Naive thymus-derived CD4-positive, alpha-beta T cell (primary cell): ENCODE measurements at places on chromosomes 2 and 18.

GRCh38 chr2:154849482-154849881, 151.0 kb downstream of the KCNJ3 start:
- DNase-seq, result no peak

DNA sequence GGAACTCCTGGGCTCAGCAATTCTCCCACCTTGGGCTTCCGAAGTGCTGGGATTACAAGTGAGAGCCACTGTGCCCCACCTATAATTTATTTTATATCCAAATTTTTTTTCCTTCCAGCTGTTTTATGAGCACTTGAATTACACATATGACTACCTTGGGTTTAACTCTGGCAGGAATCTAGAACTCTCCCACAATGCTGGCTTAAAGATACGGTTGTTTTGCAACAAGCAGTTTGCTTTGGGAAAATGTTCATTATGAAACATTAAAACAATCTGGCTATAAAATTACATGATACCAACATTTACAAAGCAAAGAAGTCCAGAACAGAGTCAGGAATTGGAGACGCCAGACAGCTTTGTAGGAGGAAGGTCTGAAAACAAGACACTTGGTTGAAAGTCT, 12.8 kb downstream of the CD302 start:
- DNase-seq, result no peak

DNA sequence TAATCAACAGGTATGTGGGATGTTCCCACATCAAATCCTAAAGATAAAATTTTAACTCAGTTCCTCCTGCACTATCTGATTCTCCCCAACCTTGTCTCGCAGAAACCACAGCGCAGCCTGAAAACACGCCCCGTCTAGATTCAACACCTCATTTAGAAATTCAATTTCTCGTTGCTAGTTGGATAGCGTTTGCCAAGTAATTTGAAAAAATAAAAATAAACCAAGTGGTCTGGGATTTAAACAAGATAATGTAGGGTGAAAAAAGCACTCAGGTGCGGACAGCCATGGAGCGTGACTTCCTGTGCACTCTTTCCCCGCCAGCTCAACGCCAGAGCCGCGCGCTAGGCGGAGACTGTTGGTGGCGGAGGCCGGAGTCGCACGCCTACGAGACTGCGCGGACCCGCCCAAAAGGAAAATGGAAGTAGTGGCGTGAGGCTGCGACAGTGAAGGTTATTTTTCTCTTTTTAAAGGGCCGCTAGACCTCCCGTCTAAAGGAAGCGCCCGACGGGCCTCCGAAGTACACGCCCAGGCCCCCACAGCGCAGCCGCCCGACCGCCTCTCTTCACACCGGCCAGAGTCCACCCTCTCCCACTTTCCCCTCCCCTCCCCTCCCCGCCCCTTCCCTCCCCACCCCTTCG, 615 bp upstream of the CCNT2 start:
- DNase-seq, result peak; percentile 92

DNA sequence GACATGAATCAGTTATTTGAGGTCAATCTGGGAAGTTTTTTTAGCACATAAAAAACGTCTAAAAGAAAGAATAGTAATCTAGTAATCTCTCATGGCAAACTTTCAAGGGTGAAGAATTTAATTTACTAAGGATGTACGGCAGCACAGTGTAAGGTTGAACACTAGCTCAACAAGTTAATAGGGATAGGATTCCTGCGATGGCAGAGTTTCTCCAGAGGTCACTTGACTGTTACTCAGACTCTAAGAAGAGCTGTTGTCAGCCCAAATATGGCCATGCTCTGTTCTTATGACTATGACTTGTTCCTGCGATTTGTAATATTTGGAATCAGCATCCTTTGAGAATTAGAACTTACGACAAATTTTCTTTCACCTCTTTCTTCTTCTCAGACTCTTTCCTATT, 553.3 kb upstream of the TNP1 start:
- DNase-seq, result no peak

DNA sequence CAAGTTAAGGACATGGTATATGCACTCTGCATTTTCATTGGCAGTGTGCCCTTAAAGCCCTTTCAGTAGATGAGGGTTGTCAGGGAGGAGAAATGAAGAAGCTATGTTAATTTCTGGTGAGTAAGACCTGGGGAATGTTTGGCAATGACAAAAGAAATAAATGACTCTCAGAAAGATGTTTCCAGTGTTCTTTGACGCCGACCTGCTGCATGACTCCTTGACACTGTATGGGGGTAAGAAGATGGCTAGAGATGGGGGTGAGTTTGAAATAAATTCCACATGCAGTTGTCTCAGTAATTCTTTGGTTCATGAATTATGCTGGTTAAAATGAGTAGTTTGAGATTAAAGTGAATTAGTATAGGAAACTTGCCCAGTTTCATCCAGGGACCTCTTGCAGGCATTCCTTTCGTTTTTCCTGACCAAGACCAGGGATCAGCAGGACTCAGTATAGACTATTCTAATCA, 5.9 kb downstream of the CCDC121 start:
- no peak for DNase-seq

GRCh38 chr18:6781142-6781714, 51.7 kb downstream of the ARHGAP28 start:
- DNase-seq, result no peak

GRCh38 chr2:70674636-70675430, 93.2 kb downstream of the ADD2 start:
- no peak for DNase-seq

- DNase-seq, result no peak
These were observed 3.2 kb upstream of the ENOSF1 start for GRCh38 chr18:715626-716025.

- DNase-seq, result no peak
These were observed 2.6 kb downstream of the ZNF521 start for GRCh38 chr18:25349131-25349925.

GRCh38 chr2:191927319-191927867, 80.5 kb upstream of the CAVIN2 start:
- DNase-seq, result no peak
